ENCODE measurements at places on chromosomes 2 and 18.
A peak's percentile ranks its signal among the peaks of the same experiment; 100 is the strongest.

DNA sequence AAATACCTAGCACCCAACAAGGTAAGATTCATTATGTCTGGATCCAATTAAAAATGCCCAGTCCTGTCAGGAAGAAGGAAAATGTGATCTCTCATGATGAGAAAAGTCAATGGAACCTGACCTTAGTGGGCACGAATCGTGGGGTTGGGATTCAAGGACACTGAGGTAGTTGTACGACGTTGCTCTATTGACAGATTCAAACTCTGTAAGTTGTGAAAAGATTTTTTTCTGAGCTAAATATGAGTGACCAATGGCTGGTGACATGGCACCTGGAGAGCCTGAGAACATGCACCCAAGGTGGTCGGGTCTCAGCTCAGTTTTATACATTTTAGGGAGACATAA lies 148.2 kb downstream of the NDUFA10 start:
- DNase-seq, result no peak

GRCh38 chr2:76668279-76668678 lies 853.9 kb downstream of the LRRTM4 start:
- no peak for DNase-seq

- DNase-seq, result no peak
These were observed 261.0 kb downstream of the ARHGAP15 start for GRCh38 chr2:143390171-143390570.

GRCh38 chr2:166805753-166806152 lies 82.5 kb upstream of the XIRP2 start:
- no peak for DNase-seq

GRCh38 chr18:9103376-9103873 lies 926 bp downstream of the NDUFV2 start:
- no peak for DNase-seq

DNA sequence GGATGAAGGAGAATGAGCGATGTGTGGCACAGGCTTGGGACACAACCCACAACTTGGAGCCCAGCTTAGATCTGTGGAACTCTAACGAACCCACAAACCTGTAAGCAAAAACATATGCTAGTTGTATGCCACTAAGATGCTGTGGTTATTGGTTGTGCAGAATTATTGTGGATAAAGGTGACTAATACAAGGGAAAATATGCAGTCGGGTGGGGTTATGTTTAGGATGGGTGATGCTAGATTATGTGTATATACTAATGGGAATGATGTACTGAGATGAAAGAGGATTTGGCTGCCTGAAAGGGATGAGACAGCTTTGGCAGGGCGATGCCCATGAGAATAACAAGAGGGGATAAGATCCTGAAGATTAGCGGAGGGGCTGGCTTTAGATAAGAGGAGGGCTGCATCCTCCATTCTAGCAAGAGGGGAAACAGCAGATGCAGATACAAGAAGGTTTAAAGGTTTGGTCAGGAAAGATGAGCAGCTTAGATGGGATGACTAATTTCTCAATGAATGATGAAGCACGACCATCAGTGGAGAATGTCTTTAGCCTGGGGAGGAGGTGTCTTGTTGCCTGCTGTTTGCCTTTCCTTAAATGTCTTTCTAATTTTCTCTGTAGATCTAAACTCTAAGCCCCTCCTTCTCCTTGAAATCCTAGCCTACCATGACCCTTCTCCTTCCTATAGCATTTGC lies 49.6 kb downstream of the GALNT14 start:
- DNase-seq, result no peak

GRCh38 chr2:20818820-20819219 lies 4.1 kb downstream of the LDAH start:
- DNase-seq, result no peak

- DNase-seq, result peak; percentile 7
These were observed 445 bp downstream of the MLPH start for GRCh38 chr2:237487496-237487895.

GRCh38 chr2:240727913-240728312 lies 36.2 kb downstream of the AQP12A start:
- no peak for DNase-seq

Measured in right hindlimb (tissue), 1 donor.